ENCODE measurements at places on chromosomes 3 and 15.

GRCh38 chr3:127787571-127788365, 34.5 kb downstream of the MGLL start:
- DNase-seq: no peak

- DNase-seq: no peak
Observed at GRCh38 chr15:39640665-39641064, 59.8 kb downstream of the THBS1 start.

GRCh38 chr3:72018343-72018984, 233.5 kb upstream of the PROK2 start:
- DNase-seq: no peak

DNA sequence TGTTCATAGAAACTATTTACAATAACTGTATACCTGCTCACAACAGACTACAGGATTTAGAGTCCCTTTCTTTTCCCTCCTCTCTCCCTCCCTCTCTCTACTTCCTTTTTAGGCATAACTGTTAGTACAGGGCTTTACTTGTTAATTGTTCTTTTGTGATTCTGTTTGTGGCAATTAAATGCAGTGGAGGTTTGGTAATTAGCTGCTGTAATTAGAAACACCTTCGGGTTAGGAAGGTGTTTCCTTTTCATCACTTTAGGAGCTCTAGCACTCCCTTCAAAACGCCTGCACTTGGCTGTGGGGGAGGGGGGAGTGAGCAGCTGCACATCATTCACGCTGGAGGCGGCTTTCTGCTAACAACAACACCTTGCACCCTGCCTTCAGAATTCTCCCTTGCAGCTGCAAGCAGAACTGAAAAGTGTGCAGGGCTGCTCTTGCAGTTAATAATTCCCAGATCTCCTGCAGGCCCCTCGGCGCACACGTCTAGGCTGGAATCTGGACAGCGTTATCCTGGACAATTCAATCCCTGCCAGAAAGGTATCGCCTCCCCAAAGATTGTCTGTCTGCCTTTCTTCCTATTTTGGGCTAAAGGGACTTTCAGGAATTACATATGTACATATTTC, 242.6 kb upstream of the RGMA start:
- no peak for DNase-seq

DNA sequence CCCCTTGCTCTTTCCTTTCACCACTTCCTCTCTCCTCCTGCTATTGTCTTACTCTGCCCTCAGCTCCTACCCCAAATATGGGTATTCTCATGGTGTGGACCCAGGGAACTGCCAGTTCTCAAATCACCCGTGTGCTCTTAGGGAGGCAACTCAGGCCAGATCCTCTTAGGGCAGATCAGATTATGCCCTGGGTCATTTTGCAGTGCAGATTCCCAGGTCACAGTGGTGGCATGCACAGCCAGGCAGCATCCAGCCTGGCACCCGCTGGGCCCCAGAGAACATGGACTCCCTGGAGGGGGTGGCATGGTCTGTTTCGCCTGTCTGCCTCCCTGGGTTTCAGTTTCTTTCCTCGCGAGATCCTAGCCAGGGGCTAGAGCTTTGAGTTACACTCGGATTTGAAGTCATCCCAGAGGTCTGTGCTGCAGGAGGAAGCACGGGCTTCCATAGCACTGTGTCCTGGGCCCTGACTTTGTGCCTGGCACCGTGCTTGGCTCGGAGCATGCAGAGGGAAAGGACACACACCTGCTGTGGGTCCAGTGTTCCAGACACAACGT, 96.1 kb downstream of the TOP2B start:
- no peak for DNase-seq

GRCh38 chr3:112606098-112606497, 34.8 kb downstream of the CCDC80 start:
- DNase-seq: no peak

DNA sequence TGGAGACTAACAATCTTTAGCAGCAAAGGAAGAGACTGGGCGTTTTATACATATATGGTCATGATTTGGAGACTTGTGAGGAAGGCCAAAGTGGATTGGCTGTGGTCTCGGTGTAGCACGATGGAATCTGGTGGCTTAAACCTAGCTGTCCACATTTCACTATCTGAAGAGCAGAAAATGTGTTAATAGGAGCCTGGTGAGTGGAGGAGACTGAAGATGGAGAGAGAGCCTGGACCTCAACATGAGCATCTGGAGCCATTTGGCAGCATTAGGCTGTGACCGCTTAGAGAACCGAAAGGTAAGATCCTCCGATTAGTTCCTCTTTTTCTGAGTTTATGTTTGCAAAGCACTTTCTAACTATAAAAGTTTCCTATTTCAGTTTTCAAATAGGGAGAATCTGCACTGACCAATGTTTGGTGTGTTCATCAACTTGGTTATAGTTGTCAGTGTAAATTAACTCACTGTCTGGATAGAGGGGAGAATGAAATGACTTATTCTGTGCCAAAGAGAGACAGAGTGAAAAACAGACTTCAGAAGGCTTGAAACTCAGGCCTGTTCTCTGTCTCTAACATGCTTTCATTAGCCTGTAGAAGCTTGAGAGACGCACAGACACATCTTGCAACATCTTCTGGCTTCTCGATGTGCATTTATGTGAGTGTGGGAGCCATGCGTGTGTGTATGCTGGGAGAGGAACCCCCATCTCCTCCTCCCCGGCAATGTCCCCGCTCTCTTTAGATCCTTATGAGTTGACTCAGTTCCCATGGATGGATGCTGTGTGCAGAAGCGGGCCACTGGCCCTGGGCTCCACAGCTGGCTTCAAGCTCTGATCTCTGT, 244.7 kb upstream of the TBL1XR1 start:
- no peak for DNase-seq

DNA sequence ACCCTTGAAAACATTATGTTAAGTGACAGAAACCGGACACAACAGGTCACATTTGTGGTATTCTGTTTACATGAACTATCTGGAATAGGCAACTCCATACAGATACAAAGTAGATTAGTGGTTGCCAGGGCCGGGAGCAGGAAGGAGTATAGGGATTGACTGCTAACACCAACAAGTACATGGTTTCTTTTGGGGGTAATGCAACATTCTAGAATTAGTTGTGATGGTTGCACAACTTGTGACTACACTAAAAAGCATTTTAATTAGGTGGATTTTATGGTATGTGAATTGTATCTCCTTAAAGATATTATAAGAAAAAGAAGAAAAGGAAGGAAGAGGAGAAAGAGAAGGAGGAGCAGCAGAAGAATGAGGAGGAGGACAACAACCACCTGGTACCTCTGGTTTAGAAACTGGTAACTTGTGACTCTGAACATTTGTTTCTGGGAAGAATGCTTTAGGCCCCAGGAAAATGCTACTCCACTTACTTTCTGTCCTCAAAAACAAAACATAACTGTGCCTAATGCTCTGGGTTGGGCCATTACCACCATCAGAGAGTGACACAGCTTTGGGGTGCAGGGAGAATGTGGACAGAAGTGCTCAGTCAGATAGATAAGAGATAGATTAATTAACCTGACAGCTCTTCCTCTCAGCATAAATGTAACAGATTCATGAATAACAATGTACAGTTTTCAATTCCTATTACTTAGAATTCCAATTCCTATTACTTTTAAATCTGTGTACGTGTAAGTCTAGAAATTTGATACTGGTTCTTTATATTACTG, 20.3 kb downstream of the SETMAR start:
- DNase-seq: no peak

DNA sequence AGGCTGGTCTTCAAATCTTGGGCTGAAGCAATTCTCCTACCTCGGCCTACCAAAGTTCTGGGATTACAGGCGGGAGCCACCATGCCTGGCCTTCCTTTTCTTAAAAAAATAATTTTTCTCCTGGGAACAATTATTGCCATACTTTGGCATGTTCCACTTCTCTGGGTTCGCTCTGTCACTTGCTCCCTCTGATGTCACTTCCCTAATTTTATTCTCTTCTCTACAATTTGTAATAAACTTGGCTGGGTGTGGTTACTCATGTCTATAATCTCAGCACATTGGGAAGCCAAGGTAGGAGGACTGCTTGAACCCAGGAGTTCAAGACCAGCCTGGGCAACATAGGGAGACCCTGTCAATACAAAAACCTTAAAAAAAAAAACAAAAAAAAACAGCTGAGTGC, 6.1 kb upstream of the IMPDH2 start:
- DNase-seq: no peak

DNA sequence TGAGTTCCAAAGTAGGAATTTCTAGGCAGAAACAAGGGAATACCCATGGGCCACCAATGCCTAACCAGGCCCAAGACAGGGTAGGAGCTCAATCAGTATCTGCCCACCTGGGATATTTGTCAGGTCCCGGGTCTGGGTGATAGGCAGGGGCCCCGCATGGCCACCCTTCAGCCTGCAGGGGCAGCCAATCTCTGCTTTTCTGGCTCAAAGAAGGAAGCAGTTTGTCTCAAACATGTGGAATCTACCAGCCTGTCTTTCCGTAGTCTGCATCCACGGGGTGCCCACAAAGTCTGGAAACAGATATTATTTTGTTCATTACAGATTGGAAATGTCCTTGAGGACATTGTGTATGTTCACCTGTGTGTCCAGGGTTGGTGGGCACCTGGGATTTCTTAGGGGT, 56.2 kb downstream of the CEMIP start:
- DNase-seq: no peak

GRCh38 chr3:139234491-139234890, 109.3 kb upstream of the MRPS22 start:
- no peak for DNase-seq

GRCh38 chr3:160393346-160394008, 5.5 kb downstream of the IFT80 start:
- DNase-seq: no peak

All from tibial artery (tissue), 4 donors.